ENCODE measurements at places on chromosomes 16 and 17.

- DNase-seq = no peak
These were observed 356 bp downstream of the TUBD1 start for GRCh38 chr17:59892251-59892923.

DNA sequence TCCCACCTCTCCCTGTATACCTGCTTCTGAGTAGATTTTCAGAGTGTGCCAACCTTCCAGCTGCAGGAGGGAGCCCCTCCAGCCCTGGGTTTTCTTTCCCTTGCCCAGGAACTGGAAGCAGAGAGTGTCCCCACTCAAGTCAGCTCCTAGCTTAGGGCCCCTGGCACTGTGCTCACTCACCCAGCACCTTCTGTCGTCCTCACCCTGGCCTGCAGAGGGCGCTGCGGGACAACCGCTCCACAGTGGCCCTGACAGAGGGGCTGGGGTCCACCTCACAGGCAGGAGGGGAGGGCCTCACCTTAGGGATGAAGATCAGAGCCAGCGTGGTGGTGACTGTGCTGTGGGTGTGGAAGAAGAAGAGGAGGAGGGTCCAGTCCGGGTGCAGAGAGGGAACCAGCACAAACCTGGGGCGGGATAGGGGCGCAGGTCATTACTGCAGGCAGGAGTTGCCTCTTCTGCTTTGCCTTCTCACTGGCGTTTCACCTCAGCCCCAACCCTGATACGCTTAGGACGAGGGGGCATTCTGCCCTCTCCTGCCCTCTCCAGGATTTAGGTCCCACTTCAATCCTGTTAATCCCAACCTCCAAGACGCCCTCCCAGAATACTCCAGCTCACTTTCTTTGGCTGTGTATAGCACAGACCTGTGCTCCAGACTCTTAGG is 10.0 kb downstream of the GPR179 start:
- no peak for DNase-seq

DNA sequence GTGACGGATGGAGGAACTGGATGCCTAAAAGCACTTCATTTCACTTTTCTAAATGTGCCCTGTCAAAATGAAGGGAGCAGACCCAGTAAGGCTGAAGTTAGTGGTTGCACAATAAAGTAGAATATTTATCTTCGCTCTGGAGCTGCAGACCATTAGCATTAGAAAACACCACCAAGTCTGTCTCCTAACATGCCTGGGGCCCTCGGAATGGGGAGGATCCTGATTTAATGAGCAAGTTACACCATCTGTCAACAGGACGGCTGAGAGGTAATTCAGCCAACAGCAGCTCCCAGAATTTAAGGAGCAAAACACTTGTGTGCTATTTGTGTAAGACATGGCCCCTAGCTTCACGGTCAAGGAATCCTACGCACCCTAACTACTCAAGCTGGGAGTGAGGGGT is 22.3 kb downstream of the CA10 start:
- no peak for DNase-seq

DNA sequence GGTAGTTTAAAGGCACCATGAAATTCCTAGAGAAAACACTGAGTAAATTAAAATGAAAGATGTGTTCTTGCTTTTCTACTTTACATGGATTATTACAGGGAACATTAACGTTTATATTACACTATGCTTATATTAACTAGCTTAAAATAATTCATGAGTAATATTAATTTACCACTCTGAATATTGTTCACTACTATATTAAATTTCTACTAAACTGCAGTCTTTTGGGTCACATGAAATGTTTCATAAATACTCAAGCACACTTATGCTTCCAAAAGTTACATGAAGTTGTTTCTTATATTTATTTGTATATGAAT is 3.4 kb upstream of the MAP1LC3B start:
- no peak for DNase-seq

DNA sequence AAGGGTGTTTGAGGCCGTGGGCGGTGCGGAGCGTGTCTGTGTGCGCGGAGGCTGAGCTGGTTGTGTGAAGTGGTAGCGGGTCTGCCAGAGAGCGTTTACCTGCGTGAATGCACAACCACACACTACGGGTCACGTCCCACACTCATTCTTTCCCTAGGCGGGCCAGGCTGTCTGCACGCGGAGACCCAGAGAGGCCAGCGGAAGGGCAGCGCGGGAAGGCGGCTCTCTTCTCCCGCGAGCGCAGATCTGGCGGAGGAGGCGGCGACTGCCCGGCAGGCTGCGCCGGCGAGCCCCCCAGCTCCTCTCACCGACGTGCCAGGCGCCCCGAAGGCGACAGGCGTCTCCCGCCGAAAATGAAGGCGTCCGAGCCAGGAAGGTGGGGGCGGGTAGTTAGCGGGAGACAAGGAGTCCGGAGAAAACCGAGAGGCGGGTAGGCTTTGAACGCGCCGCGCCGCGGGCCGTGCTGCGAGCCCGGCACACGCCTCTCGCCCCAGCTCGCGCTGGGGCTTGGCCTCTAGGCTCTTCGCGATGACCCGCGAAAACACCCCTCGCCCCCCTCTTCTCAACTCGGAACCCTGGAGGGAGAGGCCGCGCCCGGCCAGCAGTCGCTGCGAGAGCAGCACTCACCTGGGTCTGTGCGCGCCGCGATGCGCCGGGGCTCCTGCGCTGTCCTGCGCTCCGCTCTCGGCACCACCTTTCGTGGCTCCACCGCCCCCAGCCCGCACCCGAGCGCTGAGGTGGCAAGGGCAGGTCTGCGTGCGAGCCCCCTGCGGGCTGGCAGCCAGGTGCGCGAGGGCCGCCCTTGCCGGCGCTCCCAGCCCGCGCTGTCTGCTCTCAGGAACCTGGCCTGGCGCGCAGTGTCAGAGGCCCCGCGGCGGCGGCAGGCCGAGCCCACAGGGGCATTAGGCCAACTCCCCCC is 2.0 kb upstream of the FOXF1 start:
- peak; percentile 50 for DNase-seq

DNA sequence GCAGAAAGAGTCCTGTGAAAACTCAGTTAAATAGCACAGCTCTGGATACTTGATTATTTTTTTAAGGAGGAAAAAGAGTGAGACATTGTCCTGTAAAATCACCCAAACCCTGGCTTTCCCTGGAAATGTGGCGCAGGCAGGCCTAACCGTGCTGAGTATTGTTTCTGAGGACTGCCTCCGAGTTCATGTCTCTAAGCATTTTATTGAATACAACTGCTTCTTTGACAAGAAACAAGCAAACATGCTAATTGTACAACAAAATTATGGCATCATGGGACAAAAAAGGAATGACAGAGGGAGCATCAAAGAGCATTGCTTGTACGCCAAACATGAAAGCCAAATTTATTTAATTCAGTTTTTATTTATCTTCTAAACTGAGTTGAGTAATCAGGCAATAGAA is 64.5 kb upstream of the HSBP1 start:
- no peak for DNase-seq

DNA sequence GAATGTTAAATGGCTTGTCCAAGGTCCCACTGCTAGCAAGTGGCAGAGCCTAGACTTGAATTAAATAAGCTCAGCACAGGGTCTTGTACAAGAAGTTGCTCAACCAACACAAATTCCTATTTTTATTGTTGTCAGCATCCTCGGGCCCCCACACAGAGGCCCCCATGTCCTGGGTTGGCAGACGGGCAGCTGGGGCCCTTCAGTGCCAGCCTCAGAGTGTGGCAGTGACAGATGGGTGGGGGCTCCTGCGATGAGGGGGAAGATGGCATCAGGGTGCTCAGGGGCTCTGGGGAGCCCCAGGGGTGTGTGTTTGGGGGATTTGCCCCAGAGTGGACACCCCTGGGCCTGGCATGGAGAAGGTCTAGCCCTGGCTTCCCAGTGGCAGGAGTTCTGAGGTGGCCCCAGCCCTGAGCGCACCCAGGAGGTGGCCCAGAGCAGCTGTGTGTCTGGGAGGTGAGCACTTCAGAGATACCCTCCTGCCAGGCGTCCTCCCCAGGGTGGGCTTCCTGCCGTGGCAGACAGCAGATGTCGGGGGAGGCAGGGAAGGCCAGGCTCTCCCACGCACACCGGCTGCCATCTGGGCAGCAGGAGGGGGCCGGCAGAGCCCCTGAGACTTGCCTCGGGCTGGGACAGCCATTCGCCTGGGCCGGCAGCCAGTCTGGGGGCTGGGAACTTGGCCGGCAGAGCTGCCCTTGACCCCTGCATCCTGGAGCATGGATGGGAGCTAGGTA is 150.8 kb downstream of the C16orf78 start:
- no peak for DNase-seq
